Hematopoietic multipotent progenitor cell treated with erythropoietin and hydrocortisone succinate and interleukin-3 and kit ligand, for 4 days (in vitro differentiated cells): ENCODE measurements at places on chromosomes 1 and 21.

- no peak for DNase-seq
Measured at GRCh38 chr1:90761156-90761555, 44.1 kb upstream of the BARHL2 start.

- DNase-seq: no peak
Measured at GRCh38 chr1:198590454-198590853, 48.4 kb upstream of the PTPRC start.

- no peak for DNase-seq
Measured at GRCh38 chr1:215477632-215478031, 89.5 kb upstream of the KCTD3 start.

DNA sequence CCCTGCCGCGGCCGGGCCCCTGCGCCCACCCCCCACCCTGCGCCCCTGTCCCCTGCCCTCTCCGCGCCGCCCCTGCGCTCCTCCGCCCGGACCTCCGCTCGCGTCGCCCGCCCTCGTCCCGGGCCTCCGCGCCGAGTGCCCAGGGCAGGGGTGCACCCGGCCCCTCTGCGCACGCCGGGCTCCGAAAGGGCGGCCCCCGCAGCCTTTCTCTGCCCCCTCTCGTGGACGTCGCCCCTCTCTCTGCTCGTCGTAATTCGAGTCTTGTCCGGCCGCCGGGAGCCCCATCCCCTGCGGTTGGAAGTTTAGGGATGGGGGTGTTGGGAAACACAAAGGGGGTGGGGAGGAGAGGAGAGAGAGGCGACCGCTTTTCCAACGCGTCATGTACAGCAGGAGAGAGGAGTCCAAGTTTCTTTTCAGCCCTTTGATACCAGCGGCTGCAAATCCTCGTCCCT, 407 bp downstream of the GALNT2 start:
- peak; percentile 49 for DNase-seq

- DNase-seq: no peak
Measured at GRCh38 chr1:205275916-205276688, 45.4 kb downstream of the NUAK2 start.

- peak; percentile 54 for DNase-seq
Measured at GRCh38 chr1:221878134-221878533, 136.2 kb upstream of the DUSP10 start.

DNA sequence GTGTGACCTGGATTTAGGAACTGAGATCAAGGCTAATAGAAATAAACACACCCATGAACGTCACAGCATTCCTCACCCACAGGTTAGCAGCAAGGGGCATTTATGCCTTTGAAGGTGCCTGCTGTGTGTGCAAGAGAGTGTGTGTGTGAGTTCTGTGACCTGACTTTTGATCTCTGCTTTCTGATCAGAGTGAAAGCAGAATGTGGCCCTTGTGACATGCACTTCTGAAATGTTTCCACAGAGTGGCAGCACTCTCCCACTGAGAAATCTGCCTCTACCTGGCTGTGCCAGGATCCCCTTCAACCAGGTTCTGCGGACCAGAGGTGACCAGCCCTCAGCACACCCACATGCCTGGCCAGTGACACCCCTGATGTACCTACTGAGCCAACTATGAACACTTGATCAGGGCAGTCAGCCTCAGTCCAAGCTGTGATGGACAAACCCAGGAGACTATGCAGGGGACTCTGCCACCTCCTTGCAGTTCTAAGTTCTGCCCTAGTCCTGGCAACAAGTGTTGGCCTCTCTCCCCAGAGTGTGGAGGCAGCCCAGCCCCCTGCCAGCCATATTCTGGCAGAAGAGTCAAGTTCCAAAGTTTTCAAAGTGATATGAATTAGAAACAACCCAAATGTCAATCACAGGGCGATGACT, 41.0 kb downstream of the RXRG start:
- peak; percentile 37 for DNase-seq

DNA sequence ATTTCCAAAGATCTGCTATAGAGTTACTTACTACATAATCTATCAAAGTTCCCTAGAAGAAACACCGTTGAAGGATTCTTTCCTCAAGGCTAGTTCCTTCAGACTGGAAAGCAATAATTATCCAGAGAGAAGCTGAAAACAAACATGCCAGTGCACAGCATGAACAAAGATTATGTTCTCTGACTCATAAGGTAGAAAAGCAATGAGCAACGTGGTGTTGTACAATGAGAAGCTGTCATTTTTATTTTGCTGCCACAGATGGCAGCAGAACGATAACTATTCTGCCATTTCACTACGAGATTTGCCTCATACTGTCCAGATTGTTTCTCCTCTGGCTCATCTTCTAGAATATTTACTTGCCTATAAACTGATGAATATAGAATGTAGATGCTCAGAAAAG, 10.7 kb downstream of the EXTL2 start:
- peak; percentile 37 for DNase-seq

GRCh38 chr1:11158720-11159321, 30.3 kb upstream of the ANGPTL7 start:
- DNase-seq: no peak

DNA sequence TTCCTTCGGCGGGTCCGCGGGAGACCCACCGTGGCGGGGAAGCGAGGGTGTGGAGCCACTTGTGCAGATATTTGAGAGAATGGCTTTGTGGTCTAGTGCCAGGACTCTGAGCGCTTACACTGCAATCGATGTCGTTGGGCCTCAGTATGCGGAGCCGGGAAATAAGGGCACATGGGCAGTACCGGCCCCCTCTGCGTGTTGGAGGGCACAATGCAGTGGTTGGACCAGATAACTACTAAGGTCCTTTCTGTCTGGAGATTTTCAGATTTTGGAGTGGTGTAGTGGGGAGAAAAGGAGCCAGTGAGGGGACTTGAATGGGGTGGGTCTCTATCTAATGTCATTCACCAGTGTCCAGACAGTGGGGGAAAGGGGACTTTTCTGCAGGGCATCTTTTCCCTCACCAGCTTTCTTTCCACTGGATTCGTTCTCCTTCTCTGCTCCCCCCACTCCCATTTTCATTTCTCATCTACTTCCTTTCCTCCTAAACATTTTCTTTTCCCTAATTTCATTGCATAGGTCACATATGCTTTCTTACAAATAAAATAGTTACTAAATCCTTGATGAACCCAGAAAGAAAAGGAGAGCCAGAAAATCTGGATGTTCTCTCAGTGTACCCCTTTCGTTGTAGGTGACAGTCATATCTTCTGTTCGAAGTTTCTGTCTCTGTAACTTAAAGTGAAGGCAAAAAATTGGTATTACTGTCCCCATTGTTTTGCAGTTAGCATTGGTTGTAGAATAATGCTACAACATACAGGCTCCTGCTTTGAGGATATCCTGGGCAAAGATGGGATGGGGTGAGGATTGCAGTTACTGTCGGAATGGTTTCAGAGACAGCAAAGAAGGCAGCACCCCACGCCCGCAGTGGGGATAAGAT, 1.4 kb downstream of the ATF3 start:
- DNase-seq: peak; percentile 35

DNA sequence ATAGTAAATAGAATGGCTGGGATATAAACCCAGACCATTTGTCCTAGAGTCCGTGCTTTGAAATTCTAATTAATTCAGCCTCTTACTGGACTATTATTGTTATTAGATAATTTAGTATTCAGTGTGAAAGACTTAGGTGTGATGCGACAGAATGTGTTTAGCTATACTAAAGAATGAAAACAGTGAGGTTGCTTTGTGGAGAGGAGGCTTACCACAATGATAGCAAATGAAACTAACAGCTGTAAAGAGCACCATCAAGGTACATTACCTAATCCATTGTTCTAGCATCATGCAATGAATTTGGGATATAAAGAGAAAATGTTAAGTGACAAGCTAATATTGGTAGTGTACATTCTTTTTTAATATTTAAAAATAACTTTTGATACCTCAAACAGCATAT, 911.1 kb downstream of the KCNT2 start:
- no peak for DNase-seq

DNA sequence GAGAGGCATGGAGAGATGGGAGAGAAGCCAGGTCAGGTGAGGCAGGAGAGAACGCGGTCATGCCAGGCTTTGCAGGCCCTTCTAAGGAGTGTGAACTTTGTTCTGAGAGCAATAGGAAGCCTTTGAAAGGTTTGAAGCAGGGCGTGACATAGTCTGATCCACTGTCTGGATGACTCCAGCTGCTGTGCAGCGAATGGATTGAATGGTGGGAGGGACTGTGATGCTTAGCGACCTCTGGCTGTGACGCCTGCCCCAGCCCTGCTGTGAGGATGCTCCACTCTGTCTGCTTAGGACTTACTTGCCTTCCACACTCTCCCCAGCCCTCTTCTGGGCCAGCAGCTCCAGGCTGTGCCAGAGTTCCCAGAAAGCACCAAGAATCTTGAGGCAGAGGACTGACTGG, 41.8 kb upstream of the POU3F1 start:
- DNase-seq: no peak

DNA sequence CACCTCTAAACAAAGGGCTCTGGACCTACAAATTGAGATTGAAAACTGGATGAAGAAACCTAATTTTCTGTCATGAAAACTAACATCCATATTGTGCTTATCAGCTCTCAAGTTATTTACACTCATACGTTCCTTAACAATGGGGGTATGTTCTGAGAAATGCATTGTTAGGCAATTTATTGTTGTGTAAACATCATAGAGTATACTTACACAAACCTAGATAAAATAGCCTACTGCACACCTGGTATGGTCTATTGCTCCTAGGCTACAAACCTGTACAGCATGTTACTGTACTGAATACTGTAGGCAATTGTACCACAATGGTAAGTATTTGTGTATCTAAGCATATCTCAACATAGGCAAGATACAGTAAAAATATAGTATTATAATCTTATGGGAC, 191.4 kb downstream of the TM2D1 start:
- no peak for DNase-seq

DNA sequence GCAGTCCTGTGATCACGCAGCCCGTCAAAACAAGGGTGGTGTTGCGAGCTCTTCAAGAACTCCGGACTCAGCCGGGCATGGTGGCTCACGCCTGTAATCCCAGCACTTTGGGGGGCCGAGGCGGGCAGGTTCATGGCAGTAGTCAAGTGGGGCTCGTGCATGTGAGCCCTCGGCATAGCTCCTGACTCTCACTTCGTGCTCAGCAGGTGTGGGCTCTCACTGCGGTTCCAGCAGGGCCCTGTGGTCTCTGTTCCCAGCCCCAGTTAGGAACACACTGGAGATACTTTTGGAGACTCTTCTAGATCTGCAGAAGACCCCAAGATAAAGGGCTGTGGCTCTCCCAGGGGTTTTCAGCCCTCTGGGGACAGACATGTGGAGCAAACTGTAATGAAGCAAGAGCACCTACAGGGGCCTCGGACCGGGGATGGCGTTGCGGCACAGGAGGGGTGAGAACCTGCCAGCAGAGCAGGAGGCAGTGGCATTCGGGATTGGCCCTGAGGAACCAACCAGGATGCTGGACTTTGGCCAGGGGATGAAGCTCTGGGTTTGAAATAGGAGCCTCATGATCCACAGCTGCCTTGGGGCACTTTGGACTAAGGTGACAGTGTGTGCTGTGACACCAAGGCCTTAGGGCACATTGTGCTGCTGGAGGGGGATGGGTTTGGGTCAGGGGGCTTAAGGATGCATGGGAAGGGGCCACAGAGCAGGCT, 443.2 kb downstream of the CAMTA1 start:
- no peak for DNase-seq

GRCh38 chr1:164608651-164609057, 49.7 kb downstream of the PBX1 start:
- DNase-seq: no peak

DNA sequence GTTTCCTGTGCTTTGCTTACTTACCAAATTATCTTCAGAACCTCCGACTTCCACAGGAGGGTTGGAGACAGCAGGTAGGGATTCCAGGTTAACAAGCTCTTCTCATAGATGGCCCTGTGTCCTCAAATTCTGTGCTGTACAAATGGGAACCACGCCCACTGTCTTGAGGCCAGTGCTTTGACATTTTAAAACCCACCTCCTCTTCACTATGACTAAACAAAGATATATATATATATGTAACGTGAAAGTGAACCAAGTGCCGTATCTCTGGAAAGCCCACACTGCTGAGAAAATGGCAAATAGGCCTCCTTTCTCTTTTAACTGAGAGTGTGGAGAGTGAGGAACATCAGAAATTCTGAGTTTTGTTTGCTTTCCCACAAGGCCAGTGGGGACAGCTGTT, 99.6 kb downstream of the ZBTB18 start:
- no peak for DNase-seq

DNA sequence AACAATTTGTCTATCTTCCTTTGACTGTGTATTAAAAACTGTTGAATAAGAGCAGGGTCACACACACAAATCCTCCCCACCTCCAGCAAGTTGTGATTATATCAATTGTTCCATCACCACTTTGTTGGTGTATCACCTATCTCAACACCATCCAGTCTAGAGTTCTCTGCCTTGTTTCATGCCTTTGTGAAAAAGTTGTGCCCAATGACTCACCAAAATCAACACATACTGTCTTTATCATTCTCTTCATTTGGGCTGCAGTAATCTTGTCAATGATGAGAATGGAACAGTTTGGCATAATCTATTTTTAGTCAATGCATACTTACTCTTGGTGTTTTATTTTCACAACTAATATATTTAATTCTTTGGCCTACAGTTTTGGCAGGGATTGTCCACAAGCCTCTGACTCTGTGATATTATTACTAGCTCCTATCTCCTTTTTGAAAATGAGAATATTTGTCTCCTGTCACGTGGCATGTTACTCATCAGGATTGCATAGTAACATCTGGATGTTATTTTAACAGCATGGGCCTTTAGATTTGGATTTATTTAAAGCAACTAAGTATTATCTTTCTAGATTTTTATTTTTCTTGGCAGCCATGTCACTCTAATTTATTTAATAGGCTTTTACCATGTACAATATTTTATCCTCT, 5.1 kb downstream of the C1orf87 start:
- no peak for DNase-seq

DNA sequence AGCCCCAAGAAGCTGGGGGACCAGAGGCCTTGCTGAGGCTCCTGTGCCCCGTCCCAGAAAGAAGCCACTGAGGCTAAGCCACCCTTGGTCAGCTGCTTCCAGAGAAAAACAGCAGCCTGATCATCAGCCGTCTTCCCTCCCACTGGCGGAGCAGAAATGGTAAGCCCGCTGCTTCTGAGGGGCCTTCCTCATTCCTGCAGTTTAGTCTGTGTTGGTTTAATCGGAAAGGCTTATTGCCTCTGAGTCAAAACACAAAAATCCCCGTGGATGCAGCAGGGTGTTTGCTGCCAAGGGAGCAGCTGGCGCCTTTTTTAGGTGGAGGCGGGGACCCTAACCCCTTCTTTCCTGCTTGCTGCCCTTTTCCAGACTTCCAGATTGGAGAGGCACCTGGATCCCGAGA, 33.9 kb downstream of the SPSB1 start:
- no peak for DNase-seq

DNA sequence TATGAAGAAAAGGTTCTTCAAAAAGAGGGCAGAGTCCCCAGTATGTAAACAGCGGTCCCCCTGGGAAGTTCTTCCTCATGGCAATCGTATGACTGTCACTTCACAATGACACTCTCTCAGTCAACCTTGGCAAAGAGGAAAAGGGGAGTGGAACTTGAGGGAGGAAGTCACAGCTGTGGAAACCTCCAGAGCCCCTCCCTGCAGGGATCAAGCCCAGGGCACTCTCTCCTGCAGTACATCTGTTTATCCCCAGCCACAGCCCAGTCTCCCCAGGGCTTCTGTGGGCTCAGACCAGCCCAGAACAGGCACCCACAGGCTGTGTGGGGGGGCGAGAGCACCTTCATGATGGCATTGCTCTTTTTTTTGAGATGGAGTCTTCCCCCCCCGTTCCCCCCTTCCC, 2.0 kb downstream of the ATP13A2 start:
- peak; percentile 47 for DNase-seq
